ENCODE measurements at places on chromosomes 7 and 10.

- DNase-seq, result no peak
Measured at GRCh38 chr10:91907914-91908336, 1.4 kb downstream of the FGFBP3 start.

DNA sequence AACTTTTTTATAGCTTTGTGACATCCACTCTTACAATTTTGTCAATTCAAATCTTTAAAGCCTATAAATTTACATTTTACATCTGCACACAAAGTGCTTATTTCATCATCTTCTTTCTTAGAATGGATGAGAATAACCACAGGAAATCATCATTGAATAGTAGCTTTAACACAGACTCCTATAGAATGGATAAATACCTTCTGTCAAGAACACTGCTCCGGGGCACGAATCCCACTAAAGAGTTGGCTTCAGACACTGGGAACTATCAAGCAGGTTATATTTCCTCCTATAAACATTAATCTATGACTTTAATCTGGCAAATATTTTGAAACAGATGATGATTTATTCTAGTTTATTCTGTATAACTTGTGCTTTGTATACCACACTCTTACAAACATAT lies 269.7 kb upstream of the TPK1 start:
- DNase-seq, result no peak

GRCh38 chr10:113959383-113959760 lies 84.3 kb upstream of the ADRB1 start:
- no peak for DNase-seq

- DNase-seq, result no peak
Measured at GRCh38 chr7:127717502-127718339, 65.7 kb downstream of the SND1 start.

GRCh38 chr7:20786049-20786412 lies 655 bp downstream of the SP8 start:
- DNase-seq, result no peak

DNA sequence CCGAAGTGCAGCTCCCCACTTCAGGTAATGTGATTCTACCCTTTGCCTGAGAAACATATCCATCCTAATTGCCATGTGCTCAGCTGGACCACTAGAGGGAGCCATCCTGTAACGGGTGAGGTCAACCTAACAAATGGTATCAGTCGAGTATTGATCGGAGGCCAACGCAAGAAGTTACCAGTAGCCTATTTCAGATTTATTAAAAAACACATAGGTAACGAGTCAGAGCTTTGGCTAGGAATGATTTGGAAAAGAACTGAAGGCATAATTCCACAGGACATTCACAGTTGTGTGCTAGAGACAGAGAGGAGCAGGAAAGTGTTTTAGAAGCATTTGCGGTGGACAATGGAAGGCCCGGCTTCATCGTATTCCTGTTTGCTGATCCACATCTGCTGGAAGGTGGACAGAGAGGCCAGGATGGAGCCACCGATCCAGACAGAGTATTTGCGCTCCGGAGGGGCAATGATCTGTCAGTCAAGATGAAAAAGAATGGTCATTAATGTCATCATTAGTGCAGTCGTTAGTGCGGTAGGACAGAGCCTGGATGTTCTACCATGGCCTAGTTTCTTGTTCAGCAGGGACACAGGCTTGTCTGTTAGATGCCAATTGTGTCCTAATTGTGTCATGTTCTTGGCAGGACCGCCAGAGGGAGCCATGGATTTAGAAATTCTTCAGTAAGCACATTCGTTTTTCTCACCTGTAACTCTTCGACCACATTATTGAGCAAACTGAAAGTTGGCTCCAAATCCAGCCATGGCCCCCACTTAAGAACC lies 17.5 kb downstream of the ACTA2 start:
- peak; percentile 54 for DNase-seq

DNA sequence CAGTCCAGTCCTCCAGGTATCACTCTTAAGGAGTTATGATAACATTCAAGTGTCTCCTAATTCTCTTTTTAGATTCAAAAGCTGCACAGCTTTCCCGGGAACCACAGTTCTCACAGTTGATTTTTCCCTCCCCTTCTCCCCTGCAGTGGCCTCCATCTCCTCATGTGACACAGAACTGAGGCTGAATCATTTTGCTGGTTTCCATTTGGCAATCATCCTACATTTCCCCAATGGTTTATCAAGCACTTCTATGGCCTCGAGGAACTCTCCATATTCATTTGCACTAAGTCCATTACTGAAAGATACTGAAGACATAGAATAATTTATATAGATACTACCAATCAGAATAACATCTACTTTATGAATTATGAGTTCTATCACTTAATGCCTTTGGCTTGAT lies 484.9 kb downstream of the GPAM start:
- no peak for DNase-seq

DNA sequence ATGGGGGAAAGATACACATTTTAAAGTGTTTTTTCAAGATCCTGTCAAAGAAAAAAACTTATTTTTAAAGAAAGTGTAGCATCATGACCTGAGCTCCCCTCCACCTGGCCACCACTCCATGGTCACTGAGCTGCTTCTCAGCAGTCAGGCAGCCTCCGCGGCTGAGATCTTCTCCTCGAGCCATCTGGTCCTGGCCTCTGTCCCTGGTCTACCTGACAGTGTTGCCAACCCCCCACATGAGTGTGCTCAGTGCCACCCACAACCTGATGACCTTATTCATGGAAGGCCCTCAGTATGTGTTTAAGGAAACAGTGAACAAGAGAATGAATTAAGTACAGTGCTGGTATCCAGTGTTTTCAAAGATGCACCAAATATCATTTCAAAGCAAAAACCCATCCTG lies 694.5 kb upstream of the NRP1 start:
- DNase-seq, result no peak

DNA sequence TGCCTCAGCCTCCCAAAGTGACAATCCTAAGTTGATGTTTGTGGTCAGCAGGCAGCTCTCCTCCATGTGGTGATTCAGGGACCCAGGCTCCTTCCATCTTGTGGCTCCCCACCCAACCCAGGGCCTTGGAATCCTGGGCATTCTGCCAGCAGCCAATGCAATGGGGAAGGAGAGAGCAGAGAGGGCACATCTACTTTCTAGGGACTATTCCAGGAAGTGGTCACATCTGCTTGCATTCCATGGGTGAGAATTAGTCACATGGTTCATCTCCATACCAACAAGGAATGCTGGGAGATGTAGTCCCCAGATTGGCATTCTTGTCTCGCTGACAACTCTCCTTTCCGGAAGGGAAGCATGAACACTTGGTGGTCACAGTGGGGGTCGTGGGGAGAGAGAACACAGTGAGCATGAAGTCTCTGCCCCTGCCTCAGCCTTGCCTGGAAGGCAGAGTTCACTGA lies 9.9 kb upstream of the SRRM3 start:
- peak; percentile 66 for DNase-seq

- DNase-seq, result no peak
Measured at GRCh38 chr10:34489973-34490745, 324.9 kb downstream of the PARD3 start.

GRCh38 chr10:91418416-91418815 lies 8.3 kb downstream of the HECTD2 start:
- no peak for DNase-seq

GRCh38 chr7:71630516-71630915 lies 498.6 kb downstream of the GALNT17 start:
- no peak for DNase-seq

- no peak for DNase-seq
Measured at GRCh38 chr10:58661336-58661735, 148.7 kb downstream of the BICC1 start.

DNA sequence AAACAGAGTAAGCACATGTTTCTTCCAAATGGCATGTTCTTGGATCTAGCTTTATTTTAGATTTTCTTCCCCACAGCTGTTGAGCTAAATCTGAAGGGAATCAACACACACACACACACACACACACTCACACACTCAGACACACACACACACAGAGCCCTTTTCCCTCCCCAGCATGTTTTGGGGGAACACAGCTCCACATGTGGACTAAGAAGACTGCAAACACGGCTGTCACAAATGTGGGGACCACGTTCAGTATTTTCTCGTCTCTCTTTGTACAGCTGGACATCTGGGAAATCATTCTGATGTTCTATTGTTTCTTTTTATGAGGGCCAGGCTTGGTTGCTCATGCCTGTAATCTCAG lies 116.3 kb downstream of the ABLIM1 start:
- DNase-seq, result no peak

- DNase-seq, result no peak
Measured at GRCh38 chr10:63699785-63700613, 178.8 kb downstream of the REEP3 start.

All from DMS 273 treated with DMSO at 0.1 percent for 48 hours (cell line).